Panc1 (cell line): ENCODE measurements at places on chromosomes 3 and 15.

GRCh38 chr3:184343200-184343876 is 5.9 kb downstream of the FAM131A start:
- no peak for DNase-seq

DNA sequence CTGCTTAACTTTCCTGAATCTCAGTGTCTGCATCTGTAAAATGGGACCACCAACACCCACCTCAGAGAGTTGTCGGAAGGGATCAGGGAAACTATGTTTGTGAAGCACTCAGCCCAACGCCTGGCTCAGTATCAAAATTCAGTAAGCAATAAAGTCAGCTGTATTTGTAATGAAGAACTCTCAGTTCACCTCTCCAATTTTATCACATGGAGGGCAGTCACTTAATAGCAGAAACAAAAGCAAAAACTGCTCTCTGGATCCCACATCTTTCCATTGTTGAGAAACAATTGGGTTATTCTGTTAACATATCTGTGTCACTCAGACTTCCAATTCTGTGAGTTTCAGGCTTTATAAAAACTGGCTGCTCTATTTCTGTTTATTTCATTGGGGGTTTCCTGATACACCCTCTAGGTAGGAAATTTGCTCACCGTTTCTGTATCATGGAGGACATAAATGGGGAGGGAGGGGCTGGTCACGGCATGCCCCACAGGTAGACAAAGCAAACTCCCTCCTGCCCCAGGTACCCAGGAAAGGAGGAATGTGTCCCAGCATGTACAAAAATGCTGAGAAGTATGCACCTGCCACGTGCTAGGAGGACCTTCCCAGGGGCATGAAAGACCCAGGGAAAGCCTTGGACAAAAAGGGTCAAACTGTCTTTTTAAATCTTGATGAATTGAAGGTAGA is 81.4 kb upstream of the LMOD3 start:
- DNase-seq: no peak

- no peak for DNase-seq
Measured at GRCh38 chr3:55061720-55062034, 133.8 kb upstream of the LRTM1 start.

DNA sequence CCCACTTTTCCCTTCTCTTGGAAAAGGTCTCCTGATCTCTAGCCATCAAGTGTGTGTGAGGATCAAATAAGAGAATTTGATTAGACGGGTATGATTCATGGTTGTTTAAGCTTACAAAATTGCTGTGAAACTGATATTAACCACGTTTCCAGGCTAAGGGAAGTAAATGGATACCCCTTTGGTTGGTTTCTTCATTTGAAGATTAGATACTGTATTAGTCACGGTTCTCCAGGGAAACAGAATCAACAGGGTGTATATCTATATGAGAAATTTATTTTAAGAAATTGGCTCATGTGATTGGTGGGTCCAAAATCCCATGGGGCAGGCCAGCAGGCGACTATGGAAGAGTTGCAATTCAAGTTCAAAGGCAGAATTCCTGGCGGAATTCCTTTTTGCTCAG is 112.7 kb upstream of the SELENOK start:
- DNase-seq: no peak

DNA sequence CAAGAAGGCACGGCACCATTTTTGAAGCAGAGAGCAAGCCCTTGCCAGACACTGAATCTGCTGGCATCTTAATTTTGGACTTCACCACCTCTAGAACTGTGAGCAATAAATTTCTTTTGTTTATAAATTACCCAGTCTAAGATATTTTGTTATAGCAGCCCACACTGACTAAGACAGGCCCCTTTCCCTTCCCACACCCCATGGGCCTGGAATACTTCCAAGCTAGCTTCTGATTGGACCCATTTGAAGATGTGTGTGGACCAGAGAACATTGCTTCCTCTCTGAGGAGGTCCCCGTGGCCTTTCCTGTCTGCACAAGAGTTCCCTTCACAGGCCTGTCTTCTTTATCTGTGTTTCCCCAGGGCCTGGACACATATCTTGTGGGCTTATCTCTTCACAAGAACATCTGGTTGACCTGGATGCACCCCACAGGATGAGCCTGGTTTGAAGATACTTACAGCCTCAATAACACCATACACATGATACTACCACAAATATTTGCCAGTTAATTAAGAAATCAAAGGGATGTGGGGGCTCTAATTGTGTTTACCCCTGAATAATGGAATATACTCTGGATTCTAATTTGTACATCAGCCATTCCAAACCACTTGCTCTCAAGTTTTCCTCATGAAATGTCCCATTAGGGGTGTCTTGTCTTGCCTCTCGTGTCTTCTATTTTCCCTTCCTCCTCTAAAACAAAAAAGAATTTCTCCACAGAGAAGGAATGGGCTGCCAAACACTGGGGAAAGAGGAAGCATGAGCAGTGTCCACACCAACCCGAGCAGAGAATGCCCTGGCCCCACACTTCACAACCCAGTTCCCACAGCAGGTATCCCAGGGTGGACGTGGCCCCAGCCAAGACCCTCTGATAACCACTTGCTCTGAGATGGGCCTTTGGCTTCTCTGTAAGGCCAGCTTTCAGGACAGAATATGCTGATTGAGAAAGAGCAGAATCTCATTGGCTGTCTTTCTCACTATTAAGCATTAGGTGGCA is 42.5 kb downstream of the GLB1 start:
- no peak for DNase-seq

- DNase-seq: no peak
Measured at GRCh38 chr3:153003441-153003840, 158.6 kb upstream of the RAP2B start.

DNA sequence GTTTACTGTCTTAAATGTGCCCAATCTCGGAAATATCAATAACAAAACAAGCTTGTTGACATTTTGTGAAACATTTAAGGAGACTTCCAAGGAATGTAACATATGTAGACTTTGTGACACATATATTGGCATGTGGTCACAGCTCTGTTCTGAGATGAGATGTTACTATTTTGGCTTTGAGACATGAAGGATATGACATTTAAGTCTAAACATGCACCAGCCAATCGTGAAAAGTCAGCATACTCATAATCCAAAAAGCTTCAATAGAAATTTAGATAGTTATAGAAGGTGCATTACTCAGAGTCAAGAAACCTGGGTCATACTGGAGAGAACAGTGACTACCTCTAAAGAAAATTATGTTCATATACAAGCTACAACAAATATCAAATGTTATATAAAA is 13.4 kb downstream of the COMMD2 start:
- no peak for DNase-seq

DNA sequence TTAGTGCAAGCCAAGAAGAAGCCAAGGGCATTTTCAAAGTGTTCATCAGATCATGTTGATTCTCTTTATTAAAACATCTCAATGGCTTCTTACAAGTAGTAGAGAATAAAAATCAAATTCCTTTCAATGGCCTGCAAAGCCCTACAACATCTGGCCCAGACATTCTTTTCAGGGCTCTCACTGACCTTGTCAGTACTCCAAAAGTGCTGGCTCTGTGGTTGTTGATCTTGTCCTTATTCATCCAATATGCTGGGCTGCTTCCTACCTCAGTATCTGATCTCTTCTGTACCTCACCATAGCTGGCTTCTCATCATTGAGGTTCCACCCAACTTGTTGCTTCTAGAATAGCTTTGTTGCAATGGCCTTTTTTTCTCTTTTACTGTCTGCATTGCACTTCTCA is 74.0 kb upstream of the SAMMSON start:
- no peak for DNase-seq

- no peak for DNase-seq
Measured at GRCh38 chr3:177687291-177687690, 490.0 kb upstream of the TBL1XR1 start.
